ENCODE measurements at places on chromosomes 12 and 14.

- ATAC-seq = no peak
Measured at GRCh38 chr14:63701606-63702299, 26.1 kb downstream of the SGPP1 start.

- peak; percentile 98 for ATAC-seq
Measured at GRCh38 chr14:88005978-88006851, 1.3 kb downstream of the GPR65 start.

GRCh38 chr12:85182699-85183098, 97.3 kb upstream of the ALX1 start:
- no peak for ATAC-seq

- no peak for ATAC-seq
Measured at GRCh38 chr14:104597576-104597975, 7.0 kb downstream of the TMEM179 start.

GRCh38 chr12:130606231-130606630, 109.9 kb downstream of the RIMBP2 start:
- no peak for ATAC-seq

- no peak for ATAC-seq
Measured at GRCh38 chr14:47763188-47763854, 87.9 kb upstream of the MDGA2 start.

DNA sequence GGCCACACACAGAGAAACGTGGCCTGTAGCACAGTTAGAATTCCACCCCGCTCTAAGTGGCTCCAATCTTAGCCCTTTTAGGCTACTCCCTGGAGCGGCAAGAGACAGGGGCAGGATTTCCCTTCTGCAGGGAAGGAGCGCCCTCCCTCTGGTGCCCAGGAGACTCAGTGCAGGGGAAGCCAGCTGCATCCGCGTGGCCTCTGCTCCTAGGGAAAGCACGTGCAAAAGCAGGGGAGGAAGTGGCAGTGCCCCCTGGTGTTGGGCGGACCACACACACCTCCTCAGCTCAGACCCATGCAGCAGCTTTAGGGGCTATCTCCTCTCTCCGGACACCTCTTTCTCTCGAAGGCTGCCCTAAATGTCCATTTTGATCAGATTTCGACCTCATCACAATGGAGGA, 50.0 kb downstream of the SPRING1 start:
- ATAC-seq = peak; percentile 55

DNA sequence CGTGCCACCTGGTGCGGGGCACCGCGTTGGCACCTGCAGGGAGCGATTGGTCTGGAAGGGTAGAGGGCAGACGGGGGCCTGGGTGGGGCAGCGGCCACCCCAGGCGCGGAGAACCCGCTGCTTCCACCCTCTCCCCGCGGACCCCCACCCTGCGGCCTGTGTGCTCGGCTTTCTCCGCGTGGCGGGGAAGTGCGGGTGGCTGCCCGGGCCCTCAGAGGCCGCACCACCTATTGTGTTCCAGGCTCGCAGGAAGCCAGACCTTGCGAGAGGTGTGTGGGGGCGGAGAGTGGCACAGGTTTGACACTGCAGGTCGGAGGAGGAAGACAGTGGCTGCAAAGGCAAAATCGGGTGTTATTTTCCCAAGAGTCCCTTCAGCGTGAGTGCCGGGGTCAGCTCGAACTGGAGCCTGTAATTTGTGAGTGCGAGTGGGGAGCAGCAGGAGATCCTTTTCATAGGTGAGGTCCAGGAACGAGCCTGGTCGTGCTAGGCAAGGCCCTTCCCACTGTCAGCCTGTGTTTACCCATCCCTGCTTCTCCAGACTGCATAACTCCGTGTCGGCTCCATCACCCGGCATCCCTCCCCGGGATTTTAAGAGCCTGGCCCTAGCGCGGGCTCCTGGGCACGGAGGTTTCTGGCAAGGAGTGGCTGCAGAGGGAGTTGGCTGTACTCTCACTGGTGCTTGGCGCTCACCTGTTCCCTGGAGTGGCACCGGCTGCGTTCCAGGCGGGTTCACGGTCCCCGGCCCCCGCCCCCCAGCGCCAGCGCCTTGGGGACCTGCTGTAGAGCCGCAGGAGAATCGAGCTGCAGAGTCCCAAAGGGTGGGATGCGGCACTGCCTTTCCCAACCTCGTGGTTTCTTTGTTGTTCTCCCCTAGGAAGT, 935 bp downstream of the TBC1D30 start:
- peak; percentile 59 for ATAC-seq
